ENCODE measurements at places on chromosomes 2 and 18.

- no peak for DNase-seq
These were observed 115.0 kb downstream of the CERS6 start for GRCh38 chr2:168571061-168571460.

DNA sequence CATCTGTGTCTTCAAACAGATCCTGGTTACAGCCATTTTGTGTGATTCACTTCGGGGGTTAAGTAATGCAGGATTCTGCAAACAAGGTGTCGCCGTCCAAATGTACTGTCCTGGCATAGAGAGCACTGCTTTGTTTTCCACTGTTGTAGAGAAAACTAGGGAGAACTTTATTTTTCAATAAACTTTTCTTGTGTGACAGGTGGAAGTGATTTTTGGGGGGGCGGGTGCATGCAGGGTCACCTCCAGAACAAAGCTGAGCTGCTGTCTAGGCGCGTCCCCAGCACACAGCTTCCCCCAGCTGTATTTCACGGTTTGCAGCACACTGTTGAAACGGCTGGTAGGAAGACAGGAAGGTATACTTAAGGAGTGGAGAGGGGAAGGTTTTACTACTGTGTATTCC, 200.6 kb downstream of the MGAT5 start:
- no peak for DNase-seq

- no peak for DNase-seq
These were observed 478.6 kb downstream of the SLC4A3 start for GRCh38 chr2:220106065-220106464.

DNA sequence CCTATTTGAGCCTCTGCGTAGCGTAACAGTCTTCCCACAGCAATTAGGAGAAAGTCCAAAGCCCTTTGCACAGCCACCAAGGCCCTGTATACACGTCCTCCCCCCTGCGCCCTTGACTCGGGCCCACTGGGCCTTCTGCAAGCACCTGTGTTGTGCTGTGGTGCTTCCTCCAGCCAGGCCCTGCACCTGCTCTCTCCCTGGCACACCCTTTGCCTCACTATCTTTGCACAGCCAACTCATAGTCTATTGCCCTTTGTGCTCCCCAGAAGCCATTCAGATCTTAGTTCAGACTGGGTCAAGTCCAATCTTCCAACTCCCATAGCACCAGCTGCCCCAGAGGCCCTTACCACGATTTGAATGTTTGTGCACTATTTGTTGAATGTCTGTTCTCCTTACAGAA, 271.6 kb upstream of the MGAT5 start:
- DNase-seq, result no peak

GRCh38 chr2:121196132-121196848, 88.7 kb downstream of the TFCP2L1 start:
- DNase-seq, result no peak

DNA sequence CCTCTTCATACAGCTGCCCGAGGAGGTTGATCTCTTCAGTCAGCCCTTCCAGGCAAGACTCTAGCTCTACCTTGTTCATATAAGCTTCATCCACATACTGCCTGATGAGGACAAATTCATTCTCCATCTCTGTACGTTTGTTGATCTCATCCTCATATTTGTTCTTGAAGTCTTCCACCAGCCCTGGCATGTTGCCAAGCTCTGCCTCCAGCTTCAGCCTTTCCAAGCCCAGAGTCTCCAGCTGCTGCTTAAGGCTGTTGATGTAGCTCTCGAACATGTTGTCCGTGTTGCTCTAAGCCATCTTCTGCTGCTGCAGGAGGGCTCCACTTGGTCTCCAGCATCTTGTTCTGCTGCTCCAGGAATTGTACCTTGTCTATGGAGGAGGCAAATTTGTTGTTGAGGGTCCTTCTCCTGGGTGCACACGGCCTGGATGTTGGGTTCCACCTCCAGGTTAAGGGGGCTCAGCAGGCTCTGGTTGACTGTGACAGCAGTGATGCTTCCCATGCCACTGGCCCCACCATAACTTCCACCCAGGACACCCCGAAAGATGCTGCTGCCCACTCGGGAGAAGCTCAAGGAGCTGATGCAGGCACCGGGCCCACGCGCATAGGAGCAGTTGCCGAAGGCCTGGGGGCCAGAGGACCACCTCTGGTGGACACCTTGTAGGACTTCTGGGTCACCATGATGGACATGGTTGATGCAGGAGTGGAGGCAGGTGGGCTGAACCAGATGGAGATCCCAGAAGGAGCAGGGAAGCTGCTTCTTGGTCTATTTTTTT, 30.3 kb downstream of the ICA1L start:
- DNase-seq, result no peak

DNA sequence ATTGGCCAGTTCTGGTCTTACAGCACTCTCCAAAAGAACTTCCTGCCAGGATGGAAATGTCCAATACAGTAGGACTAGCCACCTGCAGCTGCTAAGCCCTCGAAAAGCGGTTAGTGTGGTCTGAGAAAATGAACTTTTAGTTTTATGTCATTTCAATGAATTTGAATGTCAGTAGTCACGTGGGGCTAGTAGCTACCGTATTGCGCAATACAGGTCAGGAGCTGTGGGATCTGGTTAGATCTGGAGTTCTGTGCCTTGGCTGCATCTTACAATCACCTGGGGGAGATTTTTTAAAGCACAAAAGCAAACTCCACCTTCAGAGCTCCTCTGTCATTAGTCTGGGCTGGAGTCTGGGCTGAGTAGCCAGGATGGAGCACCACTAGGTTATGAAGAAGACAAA, 35.9 kb downstream of the C1QL2 start:
- no peak for DNase-seq

GRCh38 chr2:33321236-33321771, 155.1 kb upstream of the RASGRP3 start:
- peak; percentile 76 for DNase-seq

DNA sequence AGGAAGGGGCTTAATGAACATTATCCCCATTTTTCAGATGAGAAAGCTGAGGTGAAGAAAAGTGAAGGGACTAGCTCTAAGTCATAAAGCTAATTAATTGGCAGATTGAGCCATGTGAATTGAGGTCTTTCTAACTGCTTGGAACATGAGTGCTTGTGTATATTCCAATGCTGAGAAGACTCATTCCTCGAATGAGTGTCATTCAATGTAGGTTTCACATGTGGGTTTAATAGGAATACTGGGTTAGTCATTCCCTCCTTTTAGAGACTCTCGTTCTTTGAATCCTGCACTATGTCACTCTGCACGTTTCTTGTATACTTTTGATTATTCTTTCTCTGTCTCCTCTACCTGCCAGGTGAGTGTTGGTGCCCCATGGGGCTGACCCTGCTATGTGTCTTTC, 218.2 kb downstream of the HRH4 start:
- DNase-seq, result no peak

DNA sequence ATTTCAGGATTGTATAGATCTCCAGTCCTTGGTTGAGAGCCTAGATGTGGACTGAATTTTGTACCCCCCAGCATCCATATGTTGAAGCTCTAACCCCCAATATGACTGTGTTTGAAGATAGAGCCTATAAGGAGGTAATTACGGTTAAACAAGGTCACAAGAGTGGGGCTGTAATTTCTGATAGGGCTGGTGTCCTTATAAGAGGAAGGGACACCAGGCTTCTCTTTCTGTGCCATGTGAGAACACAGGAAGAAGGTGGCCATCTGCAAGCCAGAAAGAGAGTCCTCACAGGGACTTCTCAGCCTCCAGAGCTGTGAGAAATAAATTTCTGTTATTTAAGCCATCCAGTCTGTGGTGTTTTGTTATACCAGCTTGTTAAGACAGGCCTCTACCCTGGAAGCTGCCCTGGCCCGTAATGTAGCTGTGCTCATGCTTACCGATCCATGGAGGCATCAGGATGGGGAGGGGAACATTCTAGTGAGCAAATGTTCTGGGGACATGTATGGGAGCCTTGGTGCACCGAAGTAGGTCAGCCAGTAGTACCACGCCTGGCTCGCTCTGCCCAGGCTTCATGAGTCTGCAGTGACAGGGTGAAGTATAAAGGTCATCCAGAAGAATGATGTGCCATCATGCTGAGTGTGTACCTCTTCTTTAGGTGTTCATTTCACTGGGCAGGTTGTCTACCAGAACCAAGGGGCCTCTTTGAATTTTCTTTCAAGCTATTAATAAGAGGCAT, 16.1 kb downstream of the RASGRP3 start:
- no peak for DNase-seq

DNA sequence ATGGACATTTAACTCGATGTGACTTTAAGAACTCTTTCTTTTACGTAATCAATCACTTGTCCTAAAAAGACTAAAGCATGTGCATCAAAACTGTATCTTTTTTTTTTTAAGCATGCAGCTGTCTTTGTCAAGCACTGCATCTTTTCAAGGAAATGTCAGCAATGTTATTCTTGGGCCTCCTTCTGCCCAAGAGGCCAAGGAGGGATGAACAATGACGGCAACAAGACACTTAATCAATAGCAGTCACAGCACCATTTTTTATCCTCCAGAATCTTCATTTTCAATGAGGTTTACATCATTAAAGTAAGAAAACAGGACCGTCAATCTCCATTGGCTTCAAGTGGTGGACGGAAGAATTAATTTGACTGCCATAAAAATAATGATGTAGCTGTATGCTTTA, 253.8 kb downstream of the AFF3 start:
- no peak for DNase-seq

DNA sequence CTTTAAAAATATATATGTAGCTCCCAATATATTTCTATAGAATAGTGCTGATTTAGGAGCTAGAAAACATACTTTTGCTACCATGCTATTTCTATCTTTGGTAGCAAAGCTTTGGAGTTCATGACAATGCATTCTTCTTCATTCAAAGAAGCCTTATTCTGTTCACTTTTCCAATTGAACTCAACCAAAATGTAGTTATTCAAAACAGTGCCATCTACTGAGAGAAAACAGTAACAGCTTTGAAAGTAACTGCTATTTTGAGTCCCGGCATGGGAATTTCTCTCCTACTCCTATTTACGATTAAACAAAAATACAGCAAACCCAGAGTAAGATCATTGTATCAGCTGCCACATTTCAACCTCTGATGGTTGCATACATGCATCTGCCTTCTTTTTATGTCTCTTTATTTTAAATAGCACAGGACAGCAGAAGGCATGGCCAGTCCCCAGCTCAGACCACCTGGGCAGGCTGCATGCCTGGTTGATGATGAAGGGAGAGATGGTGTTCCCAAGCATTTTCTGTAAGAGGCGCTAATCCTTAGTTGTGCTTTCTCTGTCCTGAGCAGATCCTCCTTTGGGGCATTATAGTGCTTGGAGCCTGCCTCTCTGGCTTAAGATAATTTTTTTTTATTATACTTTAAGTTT, 69.7 kb upstream of the SULT1C3 start:
- DNase-seq, result peak; percentile 11

- no peak for DNase-seq
These were observed 129.4 kb downstream of the RAD51AP2 start for GRCh38 chr2:17388798-17389197.

- no peak for DNase-seq
These were observed 82.0 kb downstream of the CTAGE1 start for GRCh38 chr18:22335731-22336198.

- DNase-seq, result no peak
These were observed 262.6 kb downstream of the CELF4 start for GRCh38 chr18:37303009-37303408.

DNA sequence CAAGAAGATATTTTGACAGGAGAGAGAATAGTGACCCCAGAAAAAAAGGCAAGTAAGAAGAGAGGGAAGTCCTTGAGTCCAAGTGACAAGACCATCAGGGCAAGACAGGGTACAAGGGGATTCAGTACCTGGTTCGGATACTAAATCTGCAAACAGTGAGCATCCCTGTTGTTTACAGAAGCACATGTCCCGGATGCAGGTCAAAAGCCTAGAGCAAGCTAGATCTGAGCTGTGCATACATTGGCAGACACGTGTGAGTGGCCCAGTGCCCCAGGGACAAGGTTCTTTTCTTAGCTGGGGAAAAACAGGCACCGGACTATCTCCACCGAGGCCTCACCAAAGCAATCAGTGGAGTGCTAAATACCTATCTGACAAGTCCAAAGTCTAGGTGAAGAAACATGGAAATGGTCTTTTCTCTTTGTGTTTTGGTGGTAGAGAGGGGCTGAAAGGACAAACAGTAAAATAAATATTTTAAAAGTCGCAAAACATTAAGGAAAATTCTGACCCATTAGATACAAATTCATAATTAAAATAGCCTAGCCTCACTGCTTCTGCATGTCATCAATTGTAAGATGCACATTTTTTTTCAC, 165.2 kb downstream of the SUCLG1 start:
- DNase-seq, result no peak

GRCh38 chr18:11741505-11742145, 52.6 kb downstream of the GNAL start:
- DNase-seq, result no peak

GRCh38 chr2:121359170-121359569, 74.2 kb upstream of the TFCP2L1 start:
- DNase-seq, result no peak

DNA sequence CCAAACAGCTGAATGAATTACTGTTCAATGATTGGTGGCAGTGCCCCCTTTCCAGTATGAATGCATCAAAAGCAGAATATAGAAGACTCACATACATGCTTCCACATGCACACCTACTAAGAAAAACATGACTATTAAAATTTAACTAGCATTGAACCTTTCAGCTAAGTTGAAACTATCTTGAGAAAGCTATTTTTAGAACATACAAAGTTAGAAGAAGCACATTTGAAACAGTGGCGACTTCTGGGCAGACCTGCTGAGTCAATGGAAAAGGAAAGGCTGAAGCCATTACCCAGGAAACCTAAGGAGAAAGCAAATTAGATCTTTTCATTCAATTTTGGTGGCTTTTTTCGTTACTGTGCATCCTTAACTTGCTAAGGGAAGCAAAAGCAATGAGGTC, 55.9 kb downstream of the PLA2R1 start:
- no peak for DNase-seq

- no peak for DNase-seq
These were observed 17.1 kb upstream of the GIGYF2 start for GRCh38 chr2:232680006-232680405.

- no peak for DNase-seq
These were observed 327.2 kb upstream of the PKDCC start for GRCh38 chr2:41720331-41721251.

DNA sequence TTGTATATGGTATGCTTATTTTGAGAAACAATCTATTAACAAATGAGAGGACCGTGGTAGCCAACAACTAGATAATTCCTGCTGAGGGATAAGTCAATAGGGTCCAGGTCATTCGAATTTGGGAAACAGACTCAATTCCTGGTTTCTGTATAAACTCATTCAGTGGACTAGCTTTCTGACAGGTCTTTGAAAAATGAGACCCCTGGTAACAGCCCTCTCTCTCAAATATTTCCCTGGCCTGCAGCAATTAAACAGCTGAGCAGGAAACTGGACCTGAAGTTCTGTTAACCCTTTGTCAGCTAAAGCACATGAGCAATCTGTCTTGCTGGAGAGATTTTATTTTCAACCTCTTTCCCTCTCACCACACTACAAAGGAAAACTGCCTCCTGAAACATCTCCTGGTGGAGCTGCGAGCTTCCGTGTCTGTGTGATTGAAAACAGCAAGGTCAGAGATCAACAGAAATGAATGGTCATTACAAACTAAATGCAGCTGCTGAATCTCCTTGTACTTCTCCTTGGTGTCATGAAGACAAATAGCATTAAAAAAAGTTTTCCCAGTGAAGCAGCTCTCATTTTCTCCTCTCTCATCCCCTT, 70.3 kb upstream of the CCDC85A start:
- DNase-seq, result no peak

GRCh38 chr2:37085731-37086147, 1.4 kb downstream of the GPATCH11 start:
- DNase-seq, result peak; percentile 1

- no peak for DNase-seq
These were observed 130.5 kb downstream of the EIPR1 start for GRCh38 chr2:3246928-3247714.

All from fibroblast of gingiva (primary cell).